ENCODE measurements at places on chromosomes 1 and 21. TPM values are rescaled to one million over a fixed set of nuclear protein-coding genes. Genes with fewer than 3 reads are reported as not detected.

DNA sequence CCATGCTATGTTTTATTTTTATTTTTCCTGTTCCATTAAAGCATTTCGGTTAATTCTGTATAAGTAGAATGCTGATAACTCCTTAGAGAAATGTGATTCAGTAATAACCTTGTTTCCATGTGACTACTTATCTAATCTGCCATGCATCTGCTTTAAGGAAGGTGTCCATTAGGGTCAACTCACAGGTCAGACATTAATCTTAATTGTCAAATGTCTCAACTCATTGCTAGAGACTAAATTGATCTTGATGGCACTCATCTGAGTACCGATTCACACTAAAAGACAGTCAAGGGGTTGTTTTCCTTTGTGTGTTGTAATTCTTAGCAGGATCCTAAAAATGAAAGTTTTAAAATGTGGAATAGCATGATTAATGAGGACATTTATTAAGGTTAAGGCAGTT is 41.8 kb downstream of the ITSN1 start:
- no peak for DNase-seq

DNA sequence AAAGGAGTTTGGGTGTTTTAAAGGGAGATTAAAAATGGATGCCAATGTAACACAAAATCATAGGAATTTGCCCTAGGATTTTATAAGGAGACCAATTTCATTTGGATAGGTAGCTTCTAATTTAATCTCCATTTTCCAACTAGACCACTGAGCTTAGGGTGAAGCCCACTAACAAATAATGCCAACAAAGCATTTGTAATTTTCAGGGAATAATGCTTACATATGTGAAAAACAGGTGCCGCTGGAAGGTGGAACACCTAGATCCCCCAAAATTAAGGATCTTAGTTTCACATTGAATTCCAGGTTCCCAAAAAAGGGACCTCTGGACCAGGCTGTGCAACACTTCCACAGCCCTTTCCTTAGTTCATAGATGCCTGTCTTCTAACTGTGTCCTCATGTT is 66.2 kb upstream of the B3GALT5 start:
- DNase-seq = no peak

- DNase-seq = no peak
Measured at GRCh38 chr1:44256762-44257554, 43.7 kb downstream of the DMAP1 start.

- no peak for DNase-seq
Measured at GRCh38 chr1:97907886-97908285, 12.9 kb downstream of the DPYD start.

RIMS3 gene
- 6.9 TPM for total RNA-seq
